Stimulated activated CD8-positive, alpha-beta memory T cell treated with anti-CD3 and anti-CD28 coated beads, Interleukin-15, amount 100 ng/mL, for 24 hours (primary cell): ENCODE measurements at places on chromosomes 11 and 22.

- DNase-seq, result no peak
These were observed 9.2 kb upstream of the OR9Q2 start for GRCh38 chr11:58179648-58180047.

- DNase-seq, result peak; percentile 75
These were observed 20.8 kb downstream of the DGCR6L start for GRCh38 chr22:20298803-20299745.

GRCh38 chr11:77455740-77456139, 18.2 kb downstream of the PAK1 start:
- no peak for DNase-seq

DNA sequence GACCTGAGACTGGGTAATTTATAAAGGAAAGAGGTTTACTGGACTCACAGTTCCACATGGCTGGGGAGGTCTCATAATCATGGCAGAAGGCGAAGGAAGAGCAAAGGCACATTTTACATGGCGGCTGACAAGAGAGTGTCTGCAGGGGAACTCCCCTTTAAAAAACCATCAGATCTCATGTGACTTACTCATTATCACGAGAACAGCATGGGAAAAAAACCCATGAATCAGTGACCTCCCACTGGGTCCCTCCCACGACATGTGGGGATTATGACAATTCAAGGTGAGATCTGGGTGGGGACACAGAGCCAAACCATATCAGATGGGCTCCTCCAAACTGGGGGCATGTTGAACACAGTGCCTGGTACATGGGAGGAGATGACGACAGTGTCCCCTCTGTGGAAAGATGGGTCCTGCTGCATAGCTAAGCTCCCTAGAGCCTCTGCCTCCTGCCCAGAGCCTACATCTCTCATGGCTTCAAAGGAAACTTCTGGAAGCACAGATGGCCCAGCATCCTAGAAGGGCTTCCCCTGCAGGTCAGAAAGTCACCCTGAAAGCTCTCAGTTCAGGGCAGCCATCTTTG, 46.1 kb downstream of the MYEOV start:
- DNase-seq, result no peak

- DNase-seq, result no peak
These were observed 11.9 kb downstream of the B3GNT6 start for GRCh38 chr11:77046060-77046501.

- no peak for DNase-seq
These were observed 7.5 kb downstream of the HMBS start for GRCh38 chr11:119091966-119092879.

DNA sequence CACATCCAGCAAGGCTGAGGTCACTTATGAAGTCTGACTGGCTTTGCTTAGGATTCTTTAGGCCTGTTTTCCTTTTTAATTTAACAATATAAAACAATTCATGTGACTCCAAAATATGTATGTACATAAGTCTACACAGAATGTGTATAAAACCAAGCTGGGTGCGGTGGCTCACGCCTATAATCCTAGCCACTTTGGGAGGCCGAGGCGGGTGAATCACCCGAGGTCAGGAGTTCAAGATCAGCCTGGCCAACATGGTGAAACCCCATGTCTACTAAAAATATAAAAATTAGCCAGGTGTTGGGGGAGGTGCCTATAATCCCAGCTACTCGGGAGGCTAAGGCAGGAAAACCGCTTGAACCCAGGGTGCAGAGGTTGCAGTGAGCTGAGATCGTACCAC, 83.1 kb downstream of the SHANK2 start:
- no peak for DNase-seq

GRCh38 chr22:20865875-20866445, 7.2 kb downstream of the SNAP29 start:
- no peak for DNase-seq
